Common myeloid progenitor, CD34-positive (primary cell): ENCODE measurements at places on chromosomes 7 and 10.

DNA sequence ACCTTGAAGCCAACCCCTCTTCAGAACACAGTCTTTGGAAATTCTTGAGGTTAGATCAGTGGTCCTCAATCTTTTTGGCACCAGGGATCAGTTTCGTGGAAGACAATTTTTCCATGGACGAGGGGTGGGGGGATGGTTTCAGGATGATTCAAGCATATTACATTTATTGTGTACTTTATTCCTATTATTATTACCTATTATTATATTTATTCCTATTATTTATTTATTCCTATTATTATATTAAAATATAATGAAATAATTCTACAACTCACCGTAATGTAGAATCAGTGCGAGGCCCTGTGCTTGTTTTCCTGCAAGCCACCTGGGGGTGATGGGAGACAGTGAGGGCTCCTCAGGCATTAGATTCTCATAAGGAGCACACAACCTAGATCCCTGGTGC, 17.9 kb downstream of the CAMK1D start:
- no peak for DNase-seq

GRCh38 chr10:95864906-95865813, 42.6 kb upstream of the CC2D2B start:
- DNase-seq, result peak; percentile 63

DNA sequence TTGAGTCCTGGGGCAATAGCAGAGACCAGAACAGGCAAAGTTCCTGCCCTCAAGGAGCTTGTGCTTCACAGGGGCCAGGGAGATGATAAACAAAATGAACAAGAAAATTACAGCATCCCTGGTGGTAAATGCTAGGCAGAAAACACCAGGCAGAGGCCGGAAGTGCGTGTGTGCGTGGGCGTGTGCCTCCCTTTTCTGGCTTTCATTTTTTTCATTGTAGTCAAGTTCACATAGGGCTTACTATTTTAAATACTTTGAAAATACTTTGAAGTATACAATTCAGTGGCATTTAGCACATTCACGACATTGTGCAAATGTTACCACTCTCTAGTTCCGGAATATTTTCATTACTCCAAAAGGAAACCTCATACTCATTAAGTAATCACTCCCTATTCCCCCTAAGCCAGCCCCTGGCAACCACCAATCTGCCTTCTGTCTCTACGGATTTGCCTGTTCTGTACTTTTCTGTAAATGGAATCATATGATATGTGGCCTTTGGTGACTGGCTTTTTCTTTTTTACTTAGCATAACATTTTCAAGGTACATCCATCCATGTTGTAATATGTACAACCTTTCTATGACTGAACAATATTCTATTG, 88.1 kb upstream of the PDCD4 start:
- no peak for DNase-seq

GRCh38 chr10:30827531-30828120, 198.1 kb upstream of the LYZL2 start:
- no peak for DNase-seq
